A549 (cell line): ENCODE measurements at places on chromosomes 12 and 14.
A peak's percentile ranks its signal among the peaks of the same experiment; 100 is the strongest.

DNA sequence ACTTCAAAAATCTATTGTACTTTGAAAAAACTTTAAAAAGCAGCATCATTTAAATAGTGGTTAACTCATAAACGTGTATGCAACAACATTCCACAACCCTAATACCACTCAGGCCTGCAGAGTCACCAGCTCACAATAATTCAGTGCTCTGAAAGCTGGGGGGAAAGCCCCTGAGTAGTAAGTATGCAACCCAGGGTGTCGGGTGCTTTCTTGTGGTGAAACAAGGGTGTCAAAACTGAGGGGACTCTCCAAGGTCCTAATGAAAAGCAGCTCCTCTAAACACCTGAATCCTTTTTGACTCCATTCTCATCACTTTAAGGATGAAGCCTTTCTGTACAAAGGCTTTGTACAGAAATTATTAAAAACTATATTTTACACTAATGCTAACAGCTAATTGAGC lies 33.7 kb downstream of the FGFR1OP2 start:
- DNase-seq: no peak

DNA sequence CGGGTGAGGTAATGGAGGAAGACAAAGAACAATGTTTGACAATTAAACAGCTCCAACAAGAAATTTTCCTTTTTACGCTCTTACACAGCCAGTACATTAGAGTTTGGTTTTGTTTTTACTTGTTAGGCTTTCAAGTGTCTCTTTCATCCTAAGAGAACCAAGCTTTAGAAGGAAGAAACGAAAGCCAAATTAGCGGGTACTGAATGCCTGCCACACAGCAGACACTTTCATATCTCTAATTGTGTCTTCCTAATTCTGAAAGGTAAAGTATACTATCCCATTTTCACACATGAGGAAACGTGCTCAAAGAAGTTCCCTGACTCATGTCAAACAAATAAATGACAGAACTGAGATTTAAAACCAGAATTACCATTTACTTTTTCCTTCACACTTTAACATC lies 65.0 kb downstream of the CDK17 start:
- DNase-seq: no peak

GRCh38 chr14:34030864-34031263 lies 80.0 kb upstream of the EGLN3 start:
- DNase-seq: no peak

DNA sequence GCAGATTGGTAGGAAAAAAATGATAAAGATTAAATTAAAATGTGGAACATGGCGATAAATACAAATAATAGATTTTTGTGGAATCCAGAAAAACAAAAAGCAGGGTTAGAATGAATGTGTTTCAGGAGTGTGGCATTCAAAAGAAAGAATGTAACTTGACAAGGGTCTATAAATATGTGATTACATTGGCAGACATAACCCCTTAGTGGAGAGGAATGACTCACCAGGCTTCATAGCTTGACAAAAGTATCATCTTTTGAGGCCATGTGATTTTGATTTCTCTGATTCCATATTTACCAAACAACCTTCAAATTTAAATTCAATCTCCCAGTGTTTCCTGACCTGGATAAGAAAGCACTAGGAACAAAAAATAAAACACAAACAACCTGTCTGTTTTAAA lies 24.4 kb upstream of the MGST1 start:
- DNase-seq: no peak

DNA sequence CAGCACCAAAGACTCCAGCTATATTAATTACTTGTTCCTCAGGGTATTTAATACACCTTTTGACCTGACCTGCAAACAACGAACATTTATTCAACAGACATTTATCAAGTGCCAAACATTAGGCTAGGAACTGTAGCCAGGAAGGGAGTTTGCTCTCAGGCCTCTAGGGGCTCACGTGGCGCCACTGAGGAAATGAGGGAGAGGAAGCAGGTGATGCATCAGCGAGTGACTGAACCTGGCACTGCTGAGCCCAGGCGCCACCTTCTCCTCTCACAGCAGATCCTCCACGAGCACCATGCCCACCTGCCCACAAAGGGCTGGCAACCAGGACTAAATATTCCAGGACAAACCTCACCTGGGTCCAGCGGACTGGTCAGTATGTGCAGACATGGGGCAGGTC lies 50.2 kb downstream of the SETD3 start:
- peak; percentile 43 for DNase-seq

GRCh38 chr12:1629338-1630132 lies 504 bp downstream of the WNT5B start:
- no peak for DNase-seq

DNA sequence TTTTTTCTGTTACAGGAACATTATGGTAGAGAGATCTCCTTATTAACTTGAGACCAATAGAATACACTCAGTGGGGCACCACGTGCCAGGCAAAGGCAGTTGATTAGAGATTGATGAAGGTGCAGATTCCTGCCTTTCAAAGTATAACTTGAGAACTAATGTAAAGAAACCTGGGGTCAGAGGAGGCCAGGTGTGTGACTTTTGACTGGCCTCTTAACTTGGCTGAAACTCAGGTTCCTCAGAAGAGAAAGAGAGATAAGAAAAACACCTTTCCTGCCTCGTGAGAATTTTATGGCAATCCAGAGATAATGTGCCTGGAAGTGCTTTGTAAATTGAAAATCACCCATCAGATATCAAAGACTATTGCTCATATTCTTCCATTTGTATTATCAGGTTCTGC lies 110.7 kb upstream of the GZMB start:
- DNase-seq: no peak

GRCh38 chr14:87065366-87065765 lies 927.6 kb downstream of the GALC start:
- no peak for DNase-seq

DNA sequence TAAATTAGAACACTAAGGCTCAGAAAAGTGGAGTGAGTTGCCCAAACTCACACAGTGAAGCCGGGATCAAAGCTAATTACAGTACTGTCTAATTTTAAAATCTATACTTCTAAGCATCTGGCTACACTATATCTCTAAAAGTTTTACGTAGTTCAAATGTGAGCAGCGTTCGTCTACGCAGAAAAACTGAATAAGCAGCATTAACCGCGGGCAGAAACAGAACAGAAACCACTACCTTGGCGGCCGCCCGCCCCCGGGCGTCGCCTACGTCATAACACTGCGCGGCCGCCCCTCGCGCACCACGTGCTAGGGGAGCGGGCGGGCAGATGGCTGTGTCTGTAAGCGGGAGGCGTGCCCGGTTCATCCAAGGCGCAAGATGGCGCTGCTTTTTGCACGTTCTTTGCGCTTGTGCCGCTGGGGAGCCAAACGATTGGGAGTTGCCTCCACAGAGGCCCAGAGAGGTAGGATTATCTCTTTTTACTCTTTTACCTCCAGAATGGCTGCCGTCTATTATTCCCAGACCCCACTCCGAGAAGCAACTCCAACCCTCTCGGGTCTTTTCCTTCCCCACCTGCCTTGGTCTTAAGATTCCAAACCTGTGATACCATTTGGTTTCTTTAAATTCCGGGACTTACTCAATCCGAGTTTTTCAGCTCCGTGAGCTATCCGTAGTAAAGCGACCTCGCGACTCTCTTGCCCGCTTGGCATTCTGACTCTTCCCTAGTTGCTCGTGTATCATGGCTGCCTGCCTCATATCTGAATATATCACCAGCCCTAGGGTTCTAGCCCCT lies at the start of gene SPRYD4:
Gene SPRYD4 (plus strand): TSS at position 363 of the 791 bp plus-strand sequence. CDS start 14 bp downstream, at position 377.
- DNase-seq: peak; percentile 96

DNA sequence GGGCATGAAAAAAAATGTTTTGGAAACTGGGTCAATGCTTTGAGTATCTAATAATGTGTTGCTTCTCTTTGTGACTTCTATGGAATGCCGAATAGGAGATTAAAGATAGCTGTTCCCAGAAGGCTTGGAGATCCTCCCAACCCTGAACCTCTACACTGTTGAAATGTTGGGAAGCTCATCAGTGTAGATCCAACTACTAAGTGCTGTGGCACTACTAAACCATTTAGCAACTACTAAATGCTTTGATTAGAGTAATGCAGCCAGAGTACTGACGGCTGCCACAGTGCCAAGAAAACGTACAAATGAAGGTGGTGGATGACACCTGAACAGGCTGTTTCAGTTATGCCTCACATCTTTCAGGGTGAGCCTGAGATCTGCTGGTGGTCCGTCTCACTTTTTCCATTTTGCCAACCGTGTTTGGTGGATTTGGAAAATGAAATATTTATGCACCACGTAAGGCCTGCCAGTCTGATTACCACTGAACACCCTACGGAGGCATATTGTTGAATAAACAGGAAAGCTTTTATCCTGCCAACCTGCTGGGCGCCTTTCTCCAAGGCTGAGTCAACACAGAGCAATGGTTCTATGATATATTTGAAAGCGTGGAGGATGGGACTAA lies 938.0 kb upstream of the FLRT2 start:
- DNase-seq: no peak

DNA sequence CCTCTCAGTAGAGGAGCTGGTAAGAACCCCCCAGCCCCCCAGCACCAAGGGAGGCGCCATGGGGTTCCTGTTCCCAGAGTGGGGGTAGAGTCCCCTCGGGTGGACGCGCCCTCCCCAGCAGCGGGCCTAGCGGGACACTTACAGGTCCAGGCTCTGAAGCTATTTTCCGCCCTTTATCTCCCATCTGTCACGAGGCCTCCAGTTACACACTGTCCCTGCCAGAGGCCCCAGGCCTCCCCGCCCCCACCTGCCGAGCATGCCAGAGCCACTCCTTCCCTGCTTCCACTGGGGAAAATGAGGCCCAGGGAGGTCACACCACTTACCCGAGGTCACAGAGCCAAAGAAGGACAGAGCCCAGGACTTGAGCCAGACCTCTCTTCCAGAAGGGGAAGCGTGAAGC lies 3.1 kb downstream of the C14orf180 start:
- no peak for DNase-seq

GRCh38 chr12:70196811-70197281 lies 46.4 kb upstream of the CNOT2 start:
- DNase-seq: no peak

DNA sequence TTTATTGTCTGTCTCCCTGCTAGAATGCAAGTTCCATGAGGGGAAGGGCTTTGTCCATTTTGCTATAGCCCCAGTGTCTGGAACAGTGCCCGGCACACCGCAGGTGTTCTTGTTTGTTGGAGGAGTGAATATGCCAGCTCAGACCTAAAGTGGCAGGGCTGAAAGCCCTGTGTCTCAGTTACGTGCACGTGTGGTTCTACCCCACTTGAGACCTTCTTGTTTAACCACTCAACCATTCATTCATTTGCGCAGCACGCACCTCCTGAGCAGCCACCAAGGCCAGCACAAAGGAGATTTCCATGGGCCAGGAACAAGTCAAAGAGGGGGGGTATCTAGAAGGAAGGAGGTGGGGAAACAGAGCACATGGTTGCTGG lies 338.0 kb upstream of the FKBP4 start:
- DNase-seq: no peak

GRCh38 chr12:131608740-131609690 lies 101.9 kb upstream of the SFSWAP start:
- peak; percentile 59 for DNase-seq

DNA sequence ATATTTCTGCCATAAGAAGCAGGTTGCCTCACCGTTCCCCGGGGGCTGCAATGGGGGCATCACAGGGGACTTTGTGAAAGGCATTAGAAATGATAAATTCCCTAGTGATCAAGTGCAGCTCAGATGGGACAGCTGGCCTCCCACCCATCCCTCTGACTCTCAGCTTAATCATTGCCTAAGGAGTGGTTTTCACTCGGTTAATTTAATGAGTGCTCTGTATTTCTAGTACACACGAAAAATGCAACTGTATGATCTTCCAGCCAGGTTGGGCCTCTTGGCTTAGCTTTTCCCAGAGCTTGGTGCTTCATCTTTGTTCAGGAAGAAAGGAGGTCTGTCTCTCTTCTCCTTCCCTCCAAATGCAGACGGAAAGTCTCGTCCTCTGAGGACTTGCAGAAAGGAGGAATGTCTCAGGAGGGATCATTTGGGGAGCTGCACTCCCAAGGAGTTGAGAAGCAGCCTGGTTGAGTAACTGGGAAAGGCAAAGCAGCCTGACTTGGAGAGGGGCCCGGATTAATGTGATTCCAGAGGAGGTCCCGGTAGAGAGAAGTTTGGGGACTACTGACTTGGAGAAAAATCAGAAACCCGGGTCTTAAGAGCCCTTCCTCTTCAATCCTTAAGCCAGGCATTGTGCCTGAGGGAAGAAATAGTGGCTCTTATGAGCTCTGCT lies 7.2 kb downstream of the CD9 start:
- no peak for DNase-seq

- no peak for DNase-seq
Observed at GRCh38 chr12:6620885-6621274, 13.7 kb upstream of the CHD4 start.

DNA sequence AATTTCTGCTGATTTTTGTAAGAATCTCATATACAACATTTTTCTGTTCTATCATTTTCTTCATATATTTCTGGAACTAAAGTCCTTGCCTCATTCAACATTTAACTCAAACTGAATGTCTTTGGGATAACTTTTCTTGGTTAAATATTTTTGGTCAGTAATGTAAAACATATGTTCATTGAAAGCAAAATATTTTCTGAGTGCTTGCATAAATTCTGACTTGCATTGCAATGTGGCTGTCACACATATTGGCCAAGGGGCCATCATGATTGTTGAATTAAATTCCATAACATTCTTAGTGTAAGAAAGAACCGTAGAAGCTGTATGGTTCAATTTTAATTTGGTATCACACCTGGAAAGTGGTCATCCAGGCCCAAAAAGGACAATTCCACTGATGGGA lies 369.4 kb downstream of the GALC start:
- no peak for DNase-seq

DNA sequence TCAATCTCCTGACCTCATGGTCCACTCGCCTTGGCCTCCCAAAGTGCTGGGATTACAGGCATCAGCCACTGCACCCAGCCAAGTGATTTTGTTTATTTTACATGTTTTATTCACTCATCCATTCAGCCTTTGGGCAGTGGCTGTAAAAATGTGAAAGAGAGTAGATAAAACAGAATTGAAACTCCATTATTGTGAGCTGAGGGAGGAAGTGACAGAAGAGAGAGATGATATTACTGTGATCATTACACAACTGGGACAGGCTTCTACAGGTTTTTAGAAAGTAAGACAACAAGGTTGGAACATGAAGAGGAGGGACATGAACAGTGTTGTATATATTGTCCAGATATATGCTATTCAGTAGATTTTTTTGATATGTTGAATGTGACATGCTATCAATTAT lies 25.0 kb downstream of the CREBL2 start:
- no peak for DNase-seq

DNA sequence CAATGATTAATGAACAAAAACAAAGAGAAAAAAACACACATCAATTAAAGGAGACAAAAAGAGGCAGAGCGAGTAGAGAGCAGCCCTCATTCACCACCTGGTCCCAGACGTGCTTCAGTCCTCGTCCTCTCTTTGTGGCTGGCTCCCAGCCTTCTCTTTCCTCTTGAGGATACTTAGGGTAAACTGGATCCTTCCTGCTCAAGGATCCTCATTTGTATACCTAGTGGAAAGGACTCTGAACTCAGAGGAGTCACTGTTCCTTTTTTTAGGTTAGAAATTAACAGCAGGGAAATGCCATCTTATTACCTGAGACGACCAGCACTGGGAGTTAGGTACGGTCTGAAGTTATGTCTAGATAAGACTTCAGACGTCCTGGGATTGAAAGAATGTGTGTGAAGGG lies 9.7 kb downstream of the MLEC start:
- no peak for DNase-seq
